Hematopoietic multipotent progenitor cell treated with erythropoietin and hydrocortisone succinate and interleukin-3 and kit ligand, for 4 days (in vitro differentiated cells): ENCODE measurements at places on chromosomes 5 and 9.

- no peak for DNase-seq
Observed at GRCh38 chr9:7205806-7206205, 448.0 kb downstream of the KDM4C start.

- no peak for DNase-seq
Observed at GRCh38 chr5:125269926-125270325, 523.5 kb upstream of the ZNF608 start.

GRCh38 chr9:108903420-108904103, 30.4 kb downstream of the ELP1 start:
- peak; percentile 56 for DNase-seq

GRCh38 chr5:171989946-171990712, 16.3 kb downstream of the FBXW11 start:
- peak; percentile 34 for DNase-seq

GRCh38 chr5:14906628-14907027, 35.0 kb upstream of the ANKH start:
- no peak for DNase-seq

DNA sequence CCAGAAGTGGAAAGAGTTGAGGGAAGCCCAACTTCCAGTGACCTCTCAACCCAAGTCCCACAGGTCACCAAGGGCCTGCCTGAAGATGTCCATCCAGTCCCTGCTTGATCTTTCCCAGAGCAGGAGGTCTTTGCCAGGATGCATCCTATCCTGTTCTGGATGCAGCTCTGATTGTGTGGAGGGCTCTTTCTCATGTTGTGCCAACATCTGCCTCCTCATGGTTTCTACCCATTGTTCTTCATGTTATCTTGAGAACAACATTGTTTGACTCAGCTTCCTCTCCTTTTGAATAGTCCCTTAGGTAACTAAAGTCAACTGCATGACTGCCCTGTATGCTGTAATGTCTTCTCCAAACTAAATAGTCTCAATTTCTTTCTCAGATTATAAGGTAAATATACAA, 169.3 kb downstream of the CCDC192 start:
- no peak for DNase-seq

DNA sequence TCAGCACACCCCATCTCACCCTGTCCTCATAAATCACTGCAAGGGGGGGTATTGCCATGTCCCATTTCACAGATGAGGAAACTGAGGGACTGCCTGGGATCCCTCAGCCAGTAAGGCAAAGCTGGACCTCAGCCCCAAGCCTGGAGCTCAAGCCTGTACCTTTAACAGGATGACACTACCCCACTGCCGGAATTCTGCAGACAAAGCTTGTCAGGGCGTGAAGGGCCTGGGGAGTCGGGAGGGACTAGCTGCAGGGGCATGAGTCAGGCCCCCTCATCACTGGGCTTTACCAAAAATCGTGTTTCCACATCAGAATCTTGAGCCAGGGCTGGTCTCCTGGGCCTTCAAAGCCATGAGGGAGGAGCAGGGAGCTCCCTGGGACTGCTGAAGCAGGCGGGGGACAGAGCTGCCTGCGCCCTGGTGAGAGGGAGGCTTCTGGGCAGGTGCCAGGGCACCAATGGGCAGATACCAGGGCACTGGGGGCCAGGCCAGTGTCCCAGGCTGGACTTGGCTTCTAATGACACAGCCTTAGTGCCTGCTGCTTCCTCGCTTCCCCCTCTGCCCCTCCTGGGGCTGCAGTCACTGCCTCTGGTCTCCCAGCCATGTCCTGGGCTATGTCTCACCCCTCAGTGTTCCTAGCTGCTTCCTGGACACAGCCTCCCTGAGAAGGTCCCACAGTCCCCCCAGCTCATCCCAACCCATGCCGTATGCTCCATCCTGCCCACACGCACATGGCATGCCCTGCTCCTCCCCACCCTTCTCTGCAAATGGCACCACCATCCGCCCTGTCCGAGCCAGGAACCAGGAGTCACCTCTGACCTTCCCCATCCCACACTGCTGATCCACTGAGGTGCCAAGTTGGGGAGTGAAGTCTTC, 80.7 kb downstream of the LMX1B start:
- DNase-seq, result no peak

GRCh38 chr9:35683323-35683722, 6.4 kb downstream of the TPM2 start:
- no peak for DNase-seq

GRCh38 chr5:149470942-149471341, 80.3 kb downstream of the CSNK1A1 start:
- no peak for DNase-seq

- DNase-seq, result no peak
Observed at GRCh38 chr5:50406877-50407276, 34.2 kb downstream of the EMB start.

DNA sequence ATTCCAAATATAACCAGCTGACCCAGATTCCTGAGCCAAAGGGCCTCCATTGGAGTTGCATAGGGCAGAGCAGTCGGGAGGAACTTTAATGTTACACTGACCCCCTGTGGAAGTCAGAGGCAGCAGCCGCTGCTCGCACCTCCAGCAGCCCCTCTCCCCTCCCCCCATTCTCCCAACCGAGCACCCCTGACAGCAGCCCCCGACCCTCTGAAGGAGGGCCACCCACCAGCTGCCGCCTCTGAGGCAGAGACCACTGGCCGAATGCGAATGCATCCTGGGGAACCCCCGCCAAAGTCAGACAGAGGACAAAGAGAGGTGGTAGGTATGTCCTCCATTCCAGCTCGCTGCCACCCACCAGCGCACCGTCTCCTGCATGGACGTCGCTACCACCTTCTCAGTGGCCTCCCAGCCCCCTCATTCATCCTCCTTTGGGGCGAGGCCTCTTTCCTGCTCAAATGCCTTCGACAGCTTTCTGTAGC, 231.0 kb downstream of the CDK5RAP2 start:
- peak; percentile 62 for DNase-seq

DNA sequence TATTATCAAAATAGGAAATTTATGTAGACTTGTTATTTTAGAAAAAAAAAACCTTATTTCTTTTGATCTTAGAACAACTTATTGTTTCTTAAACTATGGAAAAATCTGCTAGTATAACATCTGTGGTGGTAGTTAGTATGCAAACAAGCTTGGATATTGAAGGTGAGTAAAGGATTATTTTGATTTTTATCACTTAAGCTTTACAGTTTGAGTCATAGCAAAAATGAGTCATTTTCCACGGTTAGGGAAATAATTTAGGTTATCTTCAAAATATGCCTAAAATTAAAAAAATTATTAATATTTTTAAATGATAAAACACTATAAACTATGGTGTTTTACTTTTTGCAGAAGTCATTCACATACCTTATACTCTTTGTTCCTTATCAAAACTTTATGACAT, 107.2 kb upstream of the DHFR start:
- no peak for DNase-seq

GRCh38 chr9:124808246-124808956, 31.5 kb downstream of the OLFML2A start:
- peak; percentile 18 for DNase-seq

- no peak for DNase-seq
Observed at GRCh38 chr5:111976705-111977435, 219.9 kb upstream of the NREP start.

- DNase-seq, result no peak
Observed at GRCh38 chr9:122246666-122247065, 17.9 kb upstream of the LHX6 start.

DNA sequence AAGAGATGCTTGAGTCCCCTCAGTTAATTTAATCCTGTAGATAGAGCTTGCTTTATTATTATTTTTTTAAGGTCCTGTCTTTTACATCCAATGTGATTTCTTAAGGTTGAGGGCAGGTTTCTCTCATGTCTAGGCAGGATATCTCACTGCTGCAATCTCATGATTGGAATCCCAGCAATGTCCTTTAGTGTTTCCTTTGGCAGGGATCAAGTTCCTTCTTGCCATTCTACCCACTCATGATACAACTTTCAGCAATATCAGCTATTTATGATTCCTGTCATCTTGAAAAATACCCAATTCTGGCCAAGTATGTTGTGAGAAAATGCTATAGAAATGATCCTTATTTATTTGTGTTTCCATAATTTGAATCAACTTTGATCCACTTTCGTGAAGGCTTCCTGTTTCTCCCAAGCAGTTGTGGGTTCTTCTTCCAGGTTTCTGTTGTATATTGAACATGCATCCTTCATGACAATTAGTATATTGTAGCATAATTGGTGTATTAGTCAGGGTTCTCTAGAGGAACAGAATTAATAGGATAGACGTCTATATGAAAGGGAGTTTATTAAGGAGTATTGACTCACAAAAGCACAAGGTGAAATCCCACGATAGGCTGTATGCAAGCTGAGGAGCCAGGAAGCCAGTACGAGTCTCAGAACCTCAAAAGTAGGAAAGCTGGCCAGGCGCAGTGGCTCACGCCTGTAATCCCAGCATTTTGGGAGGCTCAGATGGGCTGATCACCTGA, 18.4 kb upstream of the VPS13A start:
- DNase-seq, result no peak

DNA sequence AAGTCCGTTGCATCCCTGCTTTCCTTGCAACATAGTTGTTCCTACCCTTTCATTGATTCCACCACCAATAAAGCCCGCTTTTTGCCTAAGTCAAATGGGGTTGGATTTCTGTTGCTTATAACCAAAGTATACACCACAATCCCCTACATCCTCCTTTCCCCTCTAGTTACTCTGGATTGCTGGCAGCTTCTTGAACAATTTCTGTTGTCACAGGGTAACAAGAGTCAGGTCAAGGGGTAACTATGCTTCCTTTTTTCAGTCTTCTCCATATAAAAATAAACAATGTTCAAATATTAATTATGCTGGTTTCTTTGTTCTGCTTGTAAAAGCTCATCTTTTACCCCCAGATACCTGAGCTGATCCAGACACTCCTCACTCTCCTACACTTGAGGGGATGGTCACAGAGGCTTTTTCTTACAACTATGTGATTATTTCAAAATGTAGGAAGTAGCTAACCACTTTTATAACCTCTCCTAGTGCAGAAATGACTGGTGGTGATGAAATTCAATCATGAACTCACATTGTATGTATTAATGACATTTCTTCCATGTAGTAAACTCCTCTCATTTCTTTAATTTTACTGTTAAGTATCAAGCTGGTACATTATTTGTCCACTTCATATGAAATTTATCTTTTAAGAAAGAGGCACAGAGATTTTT, 136.5 kb downstream of the SNX18 start:
- DNase-seq, result peak; percentile 35

DNA sequence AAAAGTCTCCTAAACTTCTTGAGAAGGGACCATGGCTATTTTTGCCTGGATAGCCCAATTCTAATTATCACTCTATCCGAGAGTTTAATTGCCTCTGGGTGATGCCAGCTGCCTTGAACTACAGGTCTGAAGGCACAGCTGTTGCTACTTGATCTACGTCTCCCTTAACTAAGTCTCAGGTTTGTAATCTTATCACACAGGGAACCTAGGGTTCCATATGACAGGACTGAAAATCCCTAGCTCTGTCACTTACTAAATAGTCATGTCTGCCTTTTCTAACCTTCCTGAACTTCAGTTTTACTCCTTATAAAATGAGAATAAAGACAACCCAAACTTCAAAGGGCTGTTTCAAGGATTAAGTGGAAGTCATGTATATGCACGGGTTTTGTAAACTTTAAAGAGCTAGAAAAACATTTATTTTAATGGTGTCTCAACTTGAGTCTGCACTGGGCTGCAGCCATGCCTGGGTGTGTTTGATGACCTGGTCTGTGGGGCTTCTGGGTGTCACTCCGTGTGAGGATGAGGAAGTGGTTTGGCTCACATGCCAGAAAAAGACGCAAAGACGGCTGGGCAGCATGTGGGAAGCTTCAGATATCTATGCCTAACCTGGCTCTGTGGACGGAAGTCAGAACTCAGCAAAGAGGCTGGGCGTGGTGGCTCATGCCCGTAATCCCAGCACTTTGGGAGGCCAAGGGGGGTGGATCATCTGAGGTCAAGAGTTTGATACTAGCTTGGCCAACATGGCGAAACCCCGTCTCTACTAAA, 129.3 kb upstream of the SLC44A1 start:
- peak; percentile 97 for DNase-seq

DNA sequence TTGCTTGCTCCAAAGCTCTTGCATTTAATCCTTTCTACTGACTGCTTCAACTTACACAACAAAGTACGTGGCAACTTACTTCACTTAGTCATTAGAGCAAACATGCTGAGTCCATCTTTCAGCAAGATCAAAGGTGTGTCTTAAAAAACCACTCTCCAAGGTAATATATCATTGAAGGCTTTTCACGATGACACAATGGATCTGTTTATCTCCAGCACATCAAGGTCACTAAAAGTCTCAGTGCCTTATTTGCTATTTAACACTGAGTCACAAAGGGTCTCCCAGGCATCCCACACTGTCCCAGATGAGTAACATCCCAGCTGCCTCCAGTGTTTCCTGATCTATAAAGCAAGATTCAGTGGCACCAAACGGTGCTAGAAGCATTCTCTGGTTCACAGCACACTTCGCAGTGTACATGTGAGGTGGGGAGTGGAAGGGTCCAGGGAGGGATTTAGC, 3.7 kb upstream of the CLK4 start:
- DNase-seq, result no peak

DNA sequence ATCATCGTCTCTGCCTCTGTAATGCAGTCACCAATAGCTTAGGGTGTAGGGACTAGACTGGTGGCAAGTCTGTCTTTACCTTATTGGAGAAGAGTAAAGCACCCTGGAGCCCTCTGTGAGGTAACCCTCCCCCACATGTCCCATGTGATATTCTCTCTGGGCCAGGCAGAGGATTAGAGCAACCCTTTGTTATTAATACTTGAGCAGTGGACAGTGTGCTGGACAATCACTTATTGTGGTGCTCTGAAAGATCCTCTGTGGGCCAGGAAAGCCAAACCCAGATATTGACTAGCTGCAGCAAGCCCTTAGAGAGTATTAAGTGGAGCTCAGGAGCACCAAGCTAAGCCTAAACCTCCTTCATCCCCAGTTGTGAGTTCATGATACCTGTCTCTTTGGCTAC, 139.7 kb upstream of the RUSC2 start:
- no peak for DNase-seq

DNA sequence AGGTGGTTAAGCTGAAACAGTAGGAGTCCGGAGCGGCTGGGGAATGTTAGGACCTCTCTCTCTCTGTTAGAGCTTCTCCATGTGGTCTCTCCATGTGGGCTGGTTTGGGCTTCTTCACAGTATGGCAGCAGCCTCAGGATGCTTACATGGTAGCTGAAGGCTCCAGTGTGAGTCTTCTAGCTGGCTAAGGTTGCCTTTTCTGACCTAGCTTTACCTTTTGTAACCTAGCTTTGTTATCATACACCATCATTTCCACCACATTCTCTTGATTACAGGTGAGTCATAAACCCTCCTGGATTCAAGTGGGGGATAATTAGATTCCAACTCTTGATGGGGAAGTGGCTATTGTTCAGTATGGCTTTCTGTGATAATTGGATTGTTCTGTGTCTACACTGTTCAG, 98.5 kb downstream of the MTREX start:
- no peak for DNase-seq
